GF-D8 (cell line): ENCODE measurements at places on chromosomes 3 and 15.

GRCh38 chr3:171358181-171358880 lies 101.9 kb downstream of the TNIK start:
- no peak for DNase-seq

- DNase-seq = no peak
Observed at GRCh38 chr3:144033863-144034262, 62.2 kb downstream of the DIPK2A start.

- no peak for DNase-seq
Observed at GRCh38 chr3:48215466-48215865, 7.8 kb upstream of the CAMP start.

DNA sequence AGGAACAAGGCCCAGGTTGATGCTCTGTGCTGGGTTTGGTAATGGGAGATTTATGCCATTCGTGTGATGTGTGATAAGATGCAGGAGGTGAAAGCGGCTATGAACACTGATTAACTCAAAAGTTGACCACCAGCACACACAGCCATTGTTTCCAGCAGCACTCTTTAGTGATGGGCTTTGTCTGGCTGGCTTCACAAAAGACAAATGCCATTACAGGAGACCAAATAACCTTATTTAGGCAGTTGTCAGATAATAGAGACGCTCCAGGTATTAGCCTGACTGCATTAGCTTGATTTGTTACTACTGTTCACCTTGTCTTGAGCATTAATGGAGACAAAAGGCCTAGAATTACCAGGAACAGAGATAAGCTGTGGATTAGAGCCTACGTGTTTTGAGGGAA lies 5.1 kb downstream of the HESX1 start:
- no peak for DNase-seq

- no peak for DNase-seq
Observed at GRCh38 chr3:177658354-177658753, 461.1 kb upstream of the TBL1XR1 start.

DNA sequence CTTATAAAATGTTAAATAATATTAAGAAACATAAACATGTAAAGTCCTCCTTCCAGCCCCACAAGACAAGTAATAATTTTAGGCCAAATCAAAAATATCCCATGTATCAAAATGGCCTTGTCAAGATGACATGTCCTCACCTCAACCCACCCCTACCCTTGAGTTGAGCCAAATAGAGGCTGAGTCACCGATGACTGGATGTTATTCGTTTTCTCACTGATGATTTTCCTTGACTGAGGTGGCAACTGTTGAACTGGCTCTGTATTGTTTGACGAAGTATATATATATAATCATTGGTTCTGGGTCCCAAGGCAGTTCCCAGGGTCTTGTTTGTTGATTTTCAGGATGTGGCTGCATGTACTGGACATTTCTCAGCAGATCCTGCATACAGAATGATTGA lies 75.3 kb downstream of the TMEM108 start:
- DNase-seq = no peak

DNA sequence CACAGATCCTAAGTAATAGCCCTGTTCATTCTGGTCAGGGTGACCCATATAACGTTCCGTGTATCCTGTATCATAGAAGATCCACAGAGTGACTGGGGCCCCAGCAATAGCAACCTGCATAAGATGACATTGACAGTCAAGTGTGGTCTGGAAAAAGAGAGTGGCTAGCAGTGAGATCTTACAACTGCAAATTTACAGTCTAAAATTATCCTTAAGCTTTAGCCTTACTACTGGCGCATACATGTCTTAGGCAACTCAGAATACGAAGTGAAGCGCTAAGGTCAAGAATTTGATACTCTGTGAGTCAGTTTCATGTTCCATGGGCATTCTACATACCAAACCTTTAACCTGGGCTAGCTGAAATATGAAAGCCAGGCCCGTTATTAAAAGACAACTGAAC lies 29.2 kb upstream of the IGDCC4 start:
- DNase-seq = no peak

DNA sequence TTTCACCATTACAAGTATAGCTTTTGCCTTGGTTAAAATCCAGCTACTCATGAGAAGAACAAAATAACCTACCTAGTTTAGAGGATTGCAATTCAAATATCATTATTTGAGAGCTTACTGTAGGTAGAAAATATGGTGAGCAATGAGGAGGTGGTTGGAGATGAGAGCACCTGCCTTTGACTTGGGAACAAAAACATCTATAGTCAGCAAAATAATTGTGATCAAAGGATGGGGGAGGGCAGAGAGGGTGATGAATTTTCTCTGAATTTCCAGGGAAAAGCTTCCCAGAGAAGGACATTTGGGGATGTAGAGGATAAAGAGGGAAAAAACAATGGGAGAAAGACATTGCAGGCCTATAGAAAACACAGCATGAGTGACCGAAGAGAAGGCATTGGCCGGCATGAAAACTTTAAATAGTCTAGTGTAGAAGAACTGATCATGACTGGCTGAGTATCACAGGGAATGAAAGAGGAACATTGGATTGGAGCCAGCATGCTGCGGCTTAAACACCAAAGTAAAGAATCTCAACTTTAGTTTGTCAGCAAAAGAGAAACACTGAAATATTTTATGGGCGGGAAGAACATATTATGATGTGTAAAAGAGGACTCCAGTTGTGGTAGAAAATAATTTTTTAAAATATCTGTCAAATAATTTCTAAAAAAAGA lies 581.3 kb downstream of the UNC13C start:
- no peak for DNase-seq

DNA sequence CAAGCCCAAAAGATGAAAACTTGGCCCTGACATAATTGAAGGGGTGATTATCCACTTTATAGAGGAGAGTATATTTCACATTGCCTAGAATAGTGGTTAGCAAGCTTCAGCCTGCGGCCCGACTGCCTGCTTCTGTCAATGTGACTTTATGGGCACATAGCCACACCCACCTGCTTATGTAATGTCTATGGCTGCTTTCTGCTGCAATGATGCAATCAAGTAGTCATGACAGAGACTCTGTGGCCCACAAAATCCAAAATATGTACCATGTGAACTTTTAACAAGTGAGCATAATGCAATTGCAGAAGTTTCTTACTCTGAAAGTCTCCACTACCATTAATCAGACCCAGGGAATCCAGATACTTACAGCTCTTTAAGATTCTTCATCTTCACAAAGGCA lies 103.1 kb downstream of the LRIG1 start:
- DNase-seq = no peak

GRCh38 chr3:16178628-16178988 lies 4.1 kb downstream of the GALNT15 start:
- DNase-seq = no peak

GRCh38 chr3:79497447-79498111 lies 270.2 kb downstream of the ROBO1 start:
- DNase-seq = no peak

GRCh38 chr3:19248143-19248542 lies 99.8 kb downstream of the KCNH8 start:
- no peak for DNase-seq
